ENCODE measurements at places on chromosomes 4 and X.

- DNase-seq = no peak
These were observed 24.3 kb downstream of the TMEM255A start for GRCh38 chrX:120286733-120287512.

- no peak for DNase-seq
These were observed 48.1 kb upstream of the PLK4 start for GRCh38 chr4:127832585-127832984.

DNA sequence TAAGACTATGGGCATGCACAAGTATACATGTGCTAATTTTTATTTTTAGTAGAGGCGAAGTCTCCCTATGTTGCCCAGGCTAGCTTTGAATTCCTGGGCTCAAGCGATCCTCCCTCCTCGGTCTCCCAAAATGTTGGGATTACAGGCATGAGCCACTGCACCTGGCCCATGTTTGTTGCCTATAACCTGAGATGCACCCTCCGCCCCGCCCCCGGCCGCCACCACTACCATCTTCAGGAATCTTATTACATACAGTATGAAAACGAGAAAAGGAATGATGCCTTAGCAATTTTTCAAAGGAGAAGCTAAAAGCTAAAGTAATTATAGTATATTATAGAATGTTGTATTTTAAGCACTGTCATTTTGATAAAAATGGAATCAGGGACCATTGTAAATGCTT lies 61.2 kb downstream of the POU4F2 start:
- DNase-seq = no peak

DNA sequence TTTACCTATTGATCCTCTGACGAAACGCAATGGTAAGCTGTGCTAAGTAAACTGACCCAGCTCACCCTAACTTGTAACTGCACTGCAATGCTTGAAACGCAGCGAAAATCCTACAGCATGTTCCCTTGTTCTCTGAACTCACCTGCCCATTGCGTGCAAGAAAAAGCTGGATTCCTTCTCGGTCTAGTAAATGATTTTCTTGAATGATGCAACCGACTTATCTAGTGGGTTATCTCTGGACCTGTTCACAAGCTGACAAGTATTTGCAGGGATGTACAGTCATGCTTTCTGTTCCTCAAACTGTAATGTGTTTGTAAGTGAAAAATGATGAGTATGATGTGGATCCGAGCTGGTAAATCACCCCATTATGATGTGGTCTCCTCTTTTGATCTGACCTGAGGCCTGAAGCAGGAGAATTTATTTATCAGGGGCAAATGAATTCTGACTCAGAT lies 140.1 kb downstream of the BTC start:
- DNase-seq = no peak

GRCh38 chr4:61923179-61923578 lies 723.1 kb downstream of the ADGRL3 start:
- DNase-seq = no peak

DNA sequence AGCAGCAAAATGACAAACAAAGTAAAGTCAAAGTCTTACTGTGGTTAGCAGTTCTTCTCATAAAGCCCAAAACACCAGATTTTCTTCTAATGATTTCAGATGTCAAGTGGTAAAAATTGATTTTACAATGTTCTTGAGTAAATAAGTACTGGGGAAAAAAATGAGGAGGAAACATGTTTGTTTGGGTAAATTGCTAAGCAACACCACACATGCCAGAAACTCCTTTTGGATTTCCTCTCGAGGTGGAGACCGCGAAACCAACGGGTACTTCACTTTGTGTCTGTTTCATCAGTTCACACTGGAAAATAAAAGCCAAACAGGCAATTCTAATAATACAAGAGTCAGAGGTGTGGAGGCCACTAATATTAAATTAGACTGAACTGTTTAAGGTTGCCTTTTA lies 4.6 kb upstream of the PKD2 start:
- no peak for DNase-seq

- DNase-seq = no peak
These were observed 11.3 kb downstream of the EVC start for GRCh38 chr4:5722328-5722727.

GRCh38 chr4:94390804-94391410 lies 48.3 kb upstream of the HPGDS start:
- no peak for DNase-seq

DNA sequence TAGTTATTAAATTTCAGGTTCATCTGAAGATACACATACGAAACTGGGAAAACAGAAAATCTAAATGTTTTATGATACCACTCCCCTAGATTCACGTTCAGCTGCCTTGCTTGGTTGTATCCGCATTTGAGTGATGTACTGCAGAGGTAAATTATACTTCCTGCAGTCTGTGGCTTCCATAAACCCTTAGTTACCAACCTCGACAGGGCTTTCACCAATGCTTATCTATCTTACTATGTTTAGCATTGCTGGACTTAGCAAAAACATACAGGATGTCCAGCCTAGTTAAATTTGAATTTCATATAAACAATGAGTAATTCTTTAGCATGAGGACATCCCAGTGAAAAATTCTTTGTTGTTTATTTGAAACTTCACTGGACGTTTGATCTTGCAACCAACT lies 108.8 kb downstream of the TMA16 start:
- DNase-seq = no peak

- no peak for DNase-seq
These were observed 16.2 kb upstream of the FHL1 start for GRCh38 chrX:136130931-136131833.

- DNase-seq = no peak
These were observed 11.3 kb downstream of the CETN2 start for GRCh38 chrX:152819266-152819665.

GRCh38 chr4:76023389-76023788 lies at the start of gene CXCL10:
Gene CXCL10, minus strand, starts transcription at chr4:76023497. Its CDS starts 66 bp downstream, at chr4:76023431.
- no peak for DNase-seq

DNA sequence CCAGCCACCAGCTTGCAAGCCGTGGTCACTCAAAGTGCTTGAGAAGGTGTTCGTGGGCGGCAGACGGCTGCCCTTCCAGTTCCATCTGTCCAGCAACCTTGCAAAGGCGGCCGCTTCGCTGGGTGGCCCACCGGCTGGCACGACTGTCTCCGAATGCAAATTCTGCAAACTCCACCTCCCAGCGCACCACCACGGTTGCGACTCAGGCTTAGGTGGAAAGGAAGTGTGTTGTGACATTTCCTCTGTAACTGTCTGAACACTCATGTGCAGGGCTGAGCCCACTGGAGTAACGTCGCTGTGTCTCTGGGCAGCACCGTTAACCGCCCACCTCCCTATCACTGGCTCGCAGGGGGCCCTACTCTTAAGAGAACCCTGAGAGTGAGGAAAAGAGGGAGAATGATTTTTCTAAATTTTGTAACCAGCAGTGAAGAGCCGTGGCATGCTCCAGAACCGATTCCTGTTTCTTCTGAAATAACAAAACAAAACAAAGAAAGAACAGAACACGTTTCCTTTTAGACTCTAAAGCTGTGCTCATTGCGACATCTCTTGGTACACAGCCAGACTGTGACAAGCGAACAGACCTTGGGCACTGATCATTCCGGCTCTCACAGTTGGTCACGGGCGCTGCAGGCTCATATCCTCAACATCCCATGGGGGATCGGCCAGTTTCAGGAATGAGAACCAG lies at the start of gene P2RY8:
Gene P2RY8, minus strand, starts transcription at position 155 of the 685 bp plus-strand sequence. CDS start 70,627 bp downstream, outside the sequence.
- DNase-seq = peak; percentile 62

- DNase-seq = no peak
These were observed 24.0 kb downstream of the RCHY1 start for GRCh38 chr4:75490155-75490554.

GRCh38 chr4:150173982-150174398 lies 95.7 kb downstream of the DCLK2 start:
- no peak for DNase-seq

DNA sequence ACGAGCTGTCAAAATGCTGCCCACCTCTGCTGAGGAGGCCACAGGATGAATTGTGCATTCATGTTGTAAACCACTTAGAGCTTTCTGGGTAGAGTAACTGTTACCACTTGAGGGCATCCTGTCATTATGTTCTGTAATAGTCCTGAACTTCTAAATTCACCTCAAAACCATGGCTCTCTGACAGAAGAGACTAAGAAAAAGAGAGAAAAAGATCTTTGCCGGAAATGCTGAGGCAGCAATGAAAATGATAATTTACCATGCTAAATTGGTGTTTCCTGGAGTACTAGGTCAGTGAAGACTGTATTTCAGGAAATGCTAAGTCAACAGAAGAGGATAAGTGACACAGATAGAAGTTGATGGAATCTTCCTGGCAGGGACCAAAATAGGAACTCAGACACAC lies 942.3 kb upstream of the SLIT2 start:
- no peak for DNase-seq

DNA sequence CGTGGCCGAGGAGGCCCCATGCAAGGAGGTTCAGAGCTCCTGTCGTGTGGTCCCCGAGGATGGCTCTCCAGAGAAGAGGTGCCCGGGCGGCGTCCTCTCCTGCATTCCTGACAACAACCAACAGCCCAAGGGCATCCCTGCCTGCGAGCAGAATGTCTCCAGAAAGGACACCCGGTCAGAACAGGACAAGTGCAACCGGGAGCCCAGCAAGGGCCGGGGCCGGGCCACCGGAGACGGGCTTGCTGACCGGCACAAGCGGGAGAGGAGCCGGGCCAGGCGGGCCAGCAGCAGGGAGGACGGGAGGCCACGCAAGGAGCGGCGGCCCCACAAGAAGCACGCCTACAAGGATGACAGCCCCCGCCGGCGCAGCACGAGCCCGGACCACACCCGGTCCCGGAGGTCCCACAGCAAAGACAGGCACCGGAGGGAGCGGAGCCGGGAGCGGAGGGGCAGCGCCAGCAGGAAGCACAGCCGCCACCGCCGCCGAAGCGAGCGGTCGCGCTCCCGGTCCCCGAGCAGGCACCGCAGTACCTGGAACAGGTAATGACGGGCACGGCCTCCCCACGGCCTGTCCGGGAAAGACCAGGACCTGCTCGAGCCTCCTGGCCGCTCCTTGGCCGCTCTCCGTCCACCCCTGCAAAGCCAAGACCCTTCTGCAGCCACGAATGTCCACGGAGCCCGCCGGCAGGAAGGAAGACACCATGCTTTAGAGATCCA lies 9.8 kb downstream of the AKAP17A start:
- no peak for DNase-seq

GRCh38 chr4:159455675-159456237 lies 352.9 kb downstream of the RAPGEF2 start:
- no peak for DNase-seq

DNA sequence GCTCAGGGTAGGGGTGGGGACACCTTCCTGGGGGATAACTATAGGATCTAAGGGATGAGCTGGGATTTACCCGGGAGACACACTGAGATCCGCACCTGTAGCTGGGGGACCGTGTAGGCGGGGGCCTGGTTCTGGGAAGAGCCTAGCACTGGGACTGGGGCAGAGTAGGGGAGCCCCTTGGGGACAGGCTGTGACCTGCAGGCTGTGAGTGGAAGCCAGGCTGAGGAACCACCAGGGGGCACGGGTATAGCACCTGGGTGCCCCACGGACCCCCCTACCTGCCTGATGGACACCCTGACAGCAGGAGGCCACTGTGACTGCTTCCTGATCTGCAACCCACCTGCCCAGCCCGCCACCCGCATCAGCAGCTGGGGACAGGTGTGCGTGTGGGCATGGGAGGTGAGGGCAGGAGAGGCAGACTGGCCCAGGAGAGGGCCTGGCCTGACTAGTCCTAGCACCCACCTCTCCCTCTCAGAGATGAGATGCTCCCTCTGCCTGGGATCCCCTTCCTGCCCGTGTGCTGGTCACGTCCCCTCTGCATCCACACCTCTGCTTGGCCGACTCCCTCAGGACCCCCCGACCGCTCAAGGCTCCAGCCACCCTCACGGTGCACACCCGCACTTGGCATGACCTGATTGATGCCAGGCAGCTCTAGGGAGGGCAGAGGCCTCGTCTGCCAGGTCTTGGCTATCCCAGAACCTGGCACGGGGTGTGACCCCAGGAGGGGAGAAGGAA lies 94.2 kb upstream of the NKX1-1 start:
- DNase-seq = no peak

DNA sequence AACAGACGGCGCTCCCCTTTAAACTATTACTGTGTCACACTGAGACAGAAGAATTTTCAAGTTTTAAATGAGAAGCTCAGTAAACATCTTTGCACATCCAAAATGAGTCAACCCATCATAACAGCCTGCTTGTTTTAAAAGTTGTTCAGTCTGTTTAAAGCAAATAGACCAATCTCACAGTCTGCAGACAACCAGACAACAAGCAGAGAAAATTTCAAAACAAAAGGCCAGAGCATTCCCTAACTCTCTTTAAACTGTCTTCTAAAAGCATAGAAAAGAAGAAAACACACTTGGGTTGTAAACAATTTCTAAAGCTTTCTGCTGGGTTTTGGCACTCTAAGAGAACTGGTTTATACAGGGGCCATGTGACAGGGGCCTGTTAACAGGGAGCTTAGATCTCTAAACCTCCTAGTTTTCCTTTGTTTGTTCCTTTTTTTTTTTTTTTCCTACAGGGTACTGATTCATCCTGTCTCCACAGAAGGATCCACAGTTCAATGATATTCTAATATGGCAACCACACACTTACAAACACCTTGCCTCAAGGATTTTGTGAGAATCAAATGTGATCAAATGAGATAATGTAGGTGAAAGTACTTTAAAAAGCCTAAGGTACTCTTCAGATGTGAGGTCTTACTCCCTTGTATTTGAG lies 100.8 kb upstream of the MAML3 start:
- DNase-seq = no peak

- no peak for DNase-seq
These were observed 28.6 kb downstream of the AFAP1 start for GRCh38 chr4:7910952-7911578.

GRCh38 chrX:46204721-46205422 lies 340.3 kb downstream of the ZNF674 start:
- DNase-seq = no peak

DNA sequence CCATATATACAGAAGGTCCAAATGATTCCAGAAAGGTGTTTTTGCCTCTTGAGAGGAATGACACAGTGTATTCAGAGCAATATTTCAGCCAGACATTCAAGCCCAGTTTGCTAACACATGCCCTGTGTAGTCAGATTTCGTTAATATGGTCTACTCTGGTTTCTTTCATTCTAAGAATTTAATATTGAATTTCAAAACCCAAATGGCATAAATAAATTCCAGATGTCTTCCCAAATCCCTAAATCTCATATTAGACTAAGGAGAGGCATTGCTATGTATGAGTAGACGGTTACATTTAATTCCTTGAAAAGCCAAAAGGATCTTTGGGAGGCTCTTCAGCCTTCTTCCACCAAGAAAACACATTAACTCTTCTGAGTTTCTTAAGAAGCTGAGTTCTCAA lies 66.3 kb upstream of the C1QTNF7 start:
- no peak for DNase-seq

DNA sequence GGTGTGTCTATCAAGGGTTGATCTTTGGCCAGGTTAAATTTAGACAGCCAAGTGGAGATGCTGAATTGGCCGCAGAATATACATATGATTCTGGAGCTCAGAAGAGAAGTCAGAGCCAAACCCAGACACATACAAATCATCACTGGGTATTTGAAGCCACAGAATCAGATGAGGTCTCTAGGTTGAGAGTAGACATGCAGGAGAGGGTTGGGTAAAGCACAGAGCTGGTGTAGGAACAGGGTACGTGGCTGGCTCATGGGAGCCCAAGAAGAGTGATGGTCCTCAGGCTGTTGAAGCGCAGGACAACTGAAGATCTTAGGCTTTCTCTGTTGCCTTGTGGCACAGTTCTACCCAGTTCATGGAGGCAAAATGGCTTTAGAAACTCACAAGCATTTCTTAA lies 37.7 kb downstream of the ADAMTS3 start:
- no peak for DNase-seq

Data from stimulated activated CD8-positive, alpha-beta memory T cell treated with anti-CD3 and anti-CD28 coated beads, Interleukin-2, amount 100 ng/mL, for 1 hour (primary cell).